ENCODE measurements at places on chromosomes 4 and X.

- DNase-seq: no peak
These were observed 524.2 kb downstream of the FAT4 start for GRCh38 chr4:125838924-125839323.

GRCh38 chrX:45669715-45670340 is 469.2 kb upstream of the DIPK2B start:
- peak; percentile 71 for DNase-seq

DNA sequence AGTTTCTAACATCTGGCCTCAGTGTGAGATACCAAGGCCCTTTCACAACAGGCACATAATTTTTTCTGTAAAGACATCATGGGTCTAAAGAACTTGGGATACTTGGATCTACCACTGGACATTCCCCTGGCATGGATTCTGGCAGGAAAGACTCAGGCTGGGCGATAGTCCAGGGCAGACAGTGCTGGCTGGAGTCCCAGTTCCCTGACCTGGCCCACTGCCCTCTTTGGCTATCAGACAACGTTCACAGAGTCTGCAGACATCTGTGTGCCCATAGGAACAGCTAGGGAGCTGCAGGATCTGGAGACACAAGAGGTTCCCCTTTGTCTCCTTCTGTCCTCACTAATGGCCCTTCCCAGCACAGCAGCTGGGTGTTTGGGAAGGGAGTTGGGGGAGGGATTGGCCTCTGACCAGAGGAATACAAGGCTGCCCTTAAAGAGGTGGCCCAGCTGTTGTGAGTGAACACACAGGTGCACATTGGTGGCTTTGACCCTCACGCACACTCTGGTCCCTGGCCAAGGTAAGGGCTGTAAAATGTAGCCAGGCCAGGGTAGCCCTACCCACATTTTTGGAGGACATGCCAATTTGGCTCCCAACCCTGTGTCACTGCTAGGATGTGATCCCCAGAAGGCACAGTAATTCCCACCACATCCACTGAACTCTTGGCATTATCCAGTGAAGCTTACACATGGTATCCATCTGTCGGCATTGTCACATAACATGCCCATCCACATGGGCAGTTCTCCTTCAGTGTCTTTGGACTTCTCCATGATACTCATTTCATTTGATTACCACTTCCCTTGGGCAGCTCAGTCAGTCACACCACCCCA is 72.3 kb downstream of the SOX3 start:
- peak; percentile 75 for DNase-seq

GRCh38 chrX:119512146-119512800 is 44.0 kb downstream of the SLC25A5 start:
- DNase-seq: peak; percentile 67

DNA sequence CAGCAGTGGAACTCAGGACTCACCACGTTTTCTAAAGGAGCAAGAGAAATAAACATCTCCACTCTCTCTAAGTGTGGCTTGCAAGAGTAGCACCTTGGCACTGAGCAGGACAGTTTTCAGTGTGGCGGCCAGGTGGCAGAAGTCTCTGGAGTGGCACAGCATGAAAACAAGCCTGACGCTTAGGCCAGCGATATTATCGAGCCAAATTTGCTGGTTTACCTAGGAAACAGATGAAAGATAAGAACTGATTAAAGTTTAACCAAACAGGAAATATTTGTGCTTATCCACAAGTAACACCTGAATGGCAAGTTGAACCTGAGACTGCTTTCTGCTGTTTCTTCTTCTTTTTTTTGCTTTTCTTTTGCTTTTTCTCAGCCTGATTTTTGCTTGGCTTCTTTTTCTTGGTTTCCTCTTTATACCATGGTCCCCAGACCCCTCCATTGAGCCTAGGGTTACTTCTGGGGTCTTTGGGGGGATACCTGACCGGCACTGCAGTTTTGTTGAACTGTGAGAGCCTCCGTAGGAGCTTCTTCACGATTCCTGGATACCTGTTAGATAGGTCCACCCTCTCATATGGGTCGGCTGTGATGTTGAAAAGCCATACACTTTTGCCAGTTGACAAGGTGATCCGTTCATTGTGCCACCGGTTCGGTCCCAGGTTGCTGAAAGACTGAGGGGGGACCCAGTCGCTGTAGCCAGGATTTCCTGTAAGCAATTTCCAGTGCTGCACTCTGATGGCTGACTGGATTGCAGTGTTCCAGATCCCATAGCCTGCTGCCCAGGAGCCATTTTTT is 77.3 kb downstream of the ARSJ start:
- no peak for DNase-seq

GRCh38 chr4:8039853-8040252 is 100.2 kb upstream of the AFAP1 start:
- no peak for DNase-seq

DNA sequence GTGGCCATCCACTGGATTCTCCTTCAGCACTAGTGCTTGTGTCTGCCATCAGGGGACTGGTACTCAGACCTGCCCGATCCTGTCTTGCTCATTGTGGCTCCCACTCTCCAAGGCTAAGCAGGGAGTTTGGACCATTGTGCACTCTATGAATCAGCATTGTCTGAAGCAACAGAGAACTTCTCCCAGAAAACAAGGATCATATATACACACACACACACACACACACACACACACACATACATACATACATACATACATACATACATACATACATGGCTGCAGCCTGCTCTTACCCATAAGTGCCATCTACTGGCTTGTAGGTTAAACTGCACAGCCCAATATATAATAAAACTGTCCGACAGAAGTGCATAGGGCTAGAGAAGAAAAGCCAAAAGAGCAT is 345.3 kb upstream of the LCORL start:
- DNase-seq: peak; percentile 35

DNA sequence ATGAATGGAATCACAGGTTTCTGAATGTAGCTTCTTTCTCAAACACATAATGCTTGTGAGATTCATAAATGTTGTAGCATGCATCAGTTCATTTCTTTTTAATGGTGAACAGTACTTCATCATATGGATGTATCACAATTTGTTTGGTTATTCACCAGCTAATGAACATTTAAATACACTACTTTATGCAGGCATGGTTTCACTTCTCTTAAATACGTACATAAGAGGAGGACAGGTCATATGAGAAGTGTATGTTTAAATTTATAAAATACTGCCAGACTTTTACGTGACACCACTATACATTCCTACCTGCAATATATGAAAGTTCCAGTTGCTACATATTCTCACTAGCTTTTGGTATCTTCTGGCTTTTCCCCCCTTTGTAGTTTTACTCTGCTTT is 65.4 kb downstream of the ANKRD17 start:
- DNase-seq: no peak

GRCh38 chr4:72975488-72975784 is 94.1 kb downstream of the COX18 start:
- DNase-seq: peak; percentile 53

- DNase-seq: peak; percentile 2
These were observed 14.0 kb upstream of the SHROOM4 start for GRCh38 chrX:50827996-50828395.

DNA sequence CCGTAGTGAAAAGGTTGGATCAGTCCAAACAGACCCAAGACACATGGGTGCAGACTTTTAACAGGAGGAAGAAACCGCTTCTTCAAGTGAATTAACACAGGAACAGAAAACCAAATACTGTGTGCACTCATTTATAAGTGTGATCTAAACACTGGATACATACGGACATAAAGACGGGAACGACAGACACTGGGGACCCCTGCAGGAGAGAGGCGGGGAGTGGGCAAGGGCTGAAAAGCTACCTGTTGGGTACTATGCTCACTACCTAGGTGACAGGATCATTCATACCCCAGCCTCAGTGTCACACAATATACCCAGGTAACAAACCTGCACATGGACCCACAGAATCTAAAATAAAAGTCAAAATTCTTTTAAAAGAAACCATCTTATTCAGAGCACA is 326.0 kb upstream of the NOCT start:
- DNase-seq: no peak

- no peak for DNase-seq
These were observed 26.0 kb downstream of the AIFM1 start for GRCh38 chrX:130139474-130140201.

GRCh38 chr4:123659262-123659661 is 262.7 kb downstream of the SPRY1 start:
- no peak for DNase-seq

DNA sequence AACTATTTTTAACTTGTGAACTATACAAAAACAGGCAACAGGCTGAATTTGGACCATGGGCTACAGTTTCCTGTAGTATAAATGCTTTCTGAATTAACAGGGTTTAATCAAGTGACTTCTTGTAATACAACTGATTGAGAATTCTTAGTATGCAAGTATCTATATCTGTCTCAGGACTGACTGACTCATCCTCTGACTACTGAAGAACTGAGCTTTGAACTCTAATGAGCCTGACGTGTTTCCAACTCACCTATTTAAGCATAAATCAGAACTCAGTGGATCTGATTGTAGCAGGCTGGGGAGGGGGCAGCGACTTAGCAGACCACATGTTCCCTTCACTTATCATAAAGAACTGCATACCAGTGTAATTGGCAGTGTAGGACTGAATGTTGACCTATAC is 7.8 kb downstream of the SPATA4 start:
- peak; percentile 20 for DNase-seq

- DNase-seq: no peak
These were observed 134.5 kb upstream of the TAPT1 start for GRCh38 chr4:16360694-16361262.

GRCh38 chrX:39820938-39821708 is 276.6 kb downstream of the BCOR start:
- peak; percentile 20 for DNase-seq

DNA sequence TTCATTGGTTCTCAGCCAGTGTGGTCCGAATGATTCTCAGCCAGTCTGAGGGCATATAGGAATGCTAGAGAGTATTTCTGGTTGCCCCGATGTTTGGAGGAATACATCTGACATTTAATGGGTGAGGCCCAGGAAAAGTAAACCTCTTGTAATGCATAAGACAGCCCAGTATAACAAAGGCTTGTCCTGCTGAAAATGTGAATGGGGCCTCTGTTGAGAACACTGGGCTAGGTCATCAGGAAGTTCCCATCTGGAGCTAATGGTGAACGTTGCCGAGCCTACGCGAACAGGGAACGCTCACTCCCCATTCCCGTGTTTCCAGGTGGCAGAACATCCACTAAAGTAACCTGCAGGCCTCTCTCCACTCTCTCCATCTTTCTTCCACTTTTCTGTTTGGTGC is 132.0 kb upstream of the CLNK start:
- no peak for DNase-seq

- DNase-seq: peak; percentile 63
These were observed 81.7 kb downstream of the RELL1 start for GRCh38 chr4:37604461-37604860.

DNA sequence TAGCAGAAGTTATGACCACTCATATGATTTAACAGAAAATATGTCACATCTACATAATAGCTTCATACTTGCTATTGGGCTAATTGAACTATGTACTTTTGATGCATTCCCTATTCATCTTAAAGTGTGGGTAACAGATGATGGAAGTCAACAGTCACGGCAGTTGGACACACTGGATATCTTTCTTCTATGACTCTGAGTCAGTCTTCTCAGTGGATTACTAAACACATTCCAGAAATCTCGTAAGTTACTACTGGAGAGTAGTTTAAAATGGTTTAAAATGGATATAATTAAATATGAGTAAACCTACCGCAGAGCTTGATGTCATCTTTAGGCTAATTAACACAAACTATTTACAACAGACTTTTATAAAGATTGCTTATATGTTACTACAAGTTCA is 30.1 kb upstream of the CFAP299 start:
- peak; percentile 84 for DNase-seq

DNA sequence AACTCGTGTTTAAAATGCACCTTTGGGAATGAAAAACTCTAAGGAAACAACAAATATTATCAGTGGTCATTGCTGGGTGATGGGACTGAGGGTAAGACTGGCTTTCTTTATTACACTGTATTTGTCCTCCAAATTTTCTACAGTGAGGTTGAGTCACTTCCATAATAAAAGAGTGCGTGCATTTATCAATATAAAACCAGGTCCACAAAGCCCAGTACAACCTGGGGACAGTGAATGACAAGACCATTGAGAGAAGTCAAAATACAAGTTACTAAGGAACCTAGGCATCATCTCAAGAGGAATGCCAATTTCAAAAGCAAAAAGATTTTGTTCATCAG is 76.4 kb downstream of the MAGED4 start:
- DNase-seq: no peak

DNA sequence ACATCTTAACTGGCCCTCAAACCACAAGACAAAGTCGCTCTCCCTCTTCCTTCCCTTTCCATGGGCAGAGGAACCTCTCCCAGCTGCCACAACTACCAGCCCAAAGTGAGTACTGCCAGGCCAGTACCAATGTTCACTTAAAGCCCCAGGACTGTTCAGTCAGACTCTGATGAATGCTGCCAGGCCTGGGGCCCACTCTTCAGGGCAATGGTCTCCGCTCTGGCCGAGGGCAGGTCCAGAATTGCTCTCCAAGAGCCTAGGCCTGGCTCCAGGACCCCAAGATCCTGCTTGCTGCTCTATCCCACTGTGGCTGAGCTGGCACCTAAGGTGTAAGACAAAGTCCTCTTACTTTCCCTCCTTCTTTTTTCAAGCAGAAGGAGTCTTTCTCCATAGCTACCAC is 790.9 kb downstream of the KLHL13 start:
- no peak for DNase-seq

DNA sequence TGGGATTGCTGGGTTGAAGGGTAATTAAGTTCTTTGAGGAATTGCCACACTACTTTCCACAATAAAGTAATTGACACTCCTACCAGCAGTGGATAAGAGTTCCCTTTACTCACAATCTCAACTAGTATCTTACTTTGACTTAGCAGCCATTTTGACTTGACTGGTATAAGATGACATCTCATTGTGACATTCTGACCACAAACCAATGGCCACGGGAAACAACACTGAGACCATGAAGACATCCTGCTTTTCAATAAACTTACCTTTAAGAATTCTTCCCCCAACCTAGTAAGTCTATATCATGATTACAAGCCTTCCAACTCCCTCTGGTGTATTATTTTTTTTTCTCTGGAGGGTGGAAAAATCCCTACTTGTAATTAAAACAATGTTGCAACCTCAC is 66.9 kb upstream of the WDR1 start:
- peak; percentile 22 for DNase-seq
